Activated T-helper 17 cell treated with anti-CD3 and anti-CD28 coated beads, Interleukin-2, amount 50 U/mL, for 72 hours (primary cell): ENCODE measurements at places on chromosomes 13 and 19. TPM values are rescaled to one million over a fixed set of nuclear protein-coding genes. Genes with fewer than 3 reads are reported as not detected.

DNA sequence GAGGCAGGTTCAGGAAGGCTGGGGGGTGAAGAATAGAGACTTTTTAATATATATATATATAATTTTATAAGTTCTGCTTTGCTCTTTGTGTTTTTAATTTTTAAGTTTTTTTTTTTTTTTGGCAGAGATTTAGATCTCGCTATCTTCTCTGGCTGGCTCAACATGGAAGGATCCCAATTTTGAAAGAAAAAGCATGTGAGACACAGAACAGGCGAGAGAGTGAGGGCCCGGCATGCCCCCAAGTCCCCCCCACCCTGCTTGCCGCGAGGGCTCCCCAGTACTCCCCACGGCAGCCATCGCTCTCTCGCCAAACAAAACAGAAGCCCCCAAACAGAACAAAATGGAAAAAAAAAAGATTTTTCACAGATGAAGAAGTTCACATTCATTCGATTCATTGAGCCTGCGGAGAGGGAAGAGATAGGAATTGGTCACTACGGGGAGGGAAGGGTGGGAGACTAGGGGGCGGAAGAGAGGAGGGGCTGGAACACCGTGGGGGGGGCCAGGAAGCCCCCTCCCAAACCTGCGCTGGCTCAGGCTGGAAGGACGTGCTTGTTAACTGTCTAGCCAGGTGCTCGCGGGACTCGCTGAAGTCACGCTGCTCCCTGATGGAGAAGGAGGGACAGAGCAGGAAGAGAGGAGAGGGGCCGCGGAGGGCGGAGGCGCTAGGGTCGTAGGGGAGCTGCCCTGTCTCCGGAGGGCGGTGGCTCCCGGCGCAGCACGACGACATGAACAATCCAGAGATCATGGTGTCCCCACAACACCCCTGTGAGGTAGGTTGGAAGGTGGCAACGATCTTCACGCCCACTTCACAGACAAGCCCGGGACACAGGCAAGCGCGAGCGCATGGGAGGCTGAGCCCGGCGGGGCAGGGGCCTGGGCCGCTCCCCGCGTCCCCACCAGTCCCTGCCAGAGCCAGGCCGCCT, 10.6 kb downstream of the KHSRP start:
- no peak overlapping the region for H3K4me3 ChIP-seq
- no peak overlapping the region for H3K27ac ChIP-seq
- no peaks in the 10 kb centered on the region for H3K4me1 ChIP-seq
- peaks cover 62% of the 10 kb centered on the region for H3K36me3 ChIP-seq
- no peak for ATAC-seq
- no peaks in the 10 kb centered on the region for H3K27me3 ChIP-seq

DNA sequence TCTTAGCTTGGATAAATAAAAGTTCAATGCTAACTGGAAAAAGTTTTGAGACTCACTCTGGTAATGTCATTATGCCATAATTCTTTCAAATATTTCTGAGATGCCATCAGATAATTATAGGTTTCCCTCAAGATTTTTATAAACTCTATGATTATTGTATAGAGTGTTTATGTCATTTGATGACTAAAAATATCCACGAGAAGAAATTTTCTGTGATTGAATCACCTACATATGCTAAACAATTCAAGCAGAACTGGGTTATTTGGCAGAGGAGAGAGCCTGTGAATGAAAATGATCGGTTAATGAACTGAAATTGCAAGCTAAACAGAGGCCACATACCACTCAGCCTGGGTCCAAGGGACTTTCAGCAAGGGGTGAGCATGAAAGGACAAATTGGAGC, 92.6 kb upstream of the TSC22D1 start:
- no peaks in the 10 kb centered on the region for H3K4me1 ChIP-seq
- no peak overlapping the region for H3K27ac ChIP-seq
- H3K4me3 ChIP-seq = no peak overlapping the region
- H3K27me3 ChIP-seq = no peaks in the 10 kb centered on the region

- peaks cover 7% of the 10 kb centered on the region for H3K4me1 ChIP-seq
- ATAC-seq = peak; percentile 69
- no peak overlapping the region for H3K27ac ChIP-seq
- no peak overlapping the region for H3K4me3 ChIP-seq
- peaks cover 24% of the 10 kb centered on the region for H3K27me3 ChIP-seq
Measured at GRCh38 chr19:51607077-51607476, 23.1 kb downstream of the SIGLEC5 start.

- H3K4me1 ChIP-seq = no peaks in the 10 kb centered on the region
- H3K27ac ChIP-seq = no peak overlapping the region
- H3K27me3 ChIP-seq = peaks cover 3% of the 10 kb centered on the region
- H3K36me3 ChIP-seq = no peaks in the 10 kb centered on the region
- no peak for ATAC-seq
Measured at GRCh38 chr13:105153611-105154010, 1381.9 kb downstream of the EFNB2 start.

DNA sequence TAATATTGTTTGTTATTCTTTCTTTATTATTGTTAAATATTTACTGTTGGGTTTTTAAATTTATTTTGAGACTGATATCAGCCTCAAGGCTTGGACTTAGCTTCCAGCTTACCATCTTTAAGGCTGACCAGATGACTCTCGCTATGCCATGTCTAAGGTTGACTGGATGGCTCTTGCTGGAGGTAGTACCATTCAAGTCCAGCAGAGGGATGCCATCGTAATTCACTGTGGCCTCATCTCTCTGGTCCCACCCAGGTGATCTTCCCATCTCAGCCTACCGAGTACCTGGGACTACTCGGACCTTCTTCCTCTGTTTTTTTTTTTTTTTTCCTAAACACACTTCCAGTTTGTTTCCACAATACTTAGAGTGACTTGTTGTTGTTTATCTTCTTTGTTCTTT, 41.7 kb upstream of the ZNF91 start:
- H3K27me3 ChIP-seq = peaks cover 3% of the 10 kb centered on the region
- H3K27ac ChIP-seq = no peak overlapping the region
- no peak for ATAC-seq
- no peaks in the 10 kb centered on the region for H3K36me3 ChIP-seq
- no peaks in the 10 kb centered on the region for H3K4me1 ChIP-seq

Gene PGLYRP2
- total RNA-seq = 0.11 TPM

GRCh38 chr19:47315125-47315821, 5.6 kb downstream of the C5AR1 start:
- no peak overlapping the region for H3K4me3 ChIP-seq
- no peaks in the 10 kb centered on the region for H3K36me3 ChIP-seq
- H3K4me1 ChIP-seq = peaks cover 13% of the 10 kb centered on the region
- peak; percentile 98 for ATAC-seq
- peaks cover 18% of the 10 kb centered on the region for H3K27me3 ChIP-seq

DNA sequence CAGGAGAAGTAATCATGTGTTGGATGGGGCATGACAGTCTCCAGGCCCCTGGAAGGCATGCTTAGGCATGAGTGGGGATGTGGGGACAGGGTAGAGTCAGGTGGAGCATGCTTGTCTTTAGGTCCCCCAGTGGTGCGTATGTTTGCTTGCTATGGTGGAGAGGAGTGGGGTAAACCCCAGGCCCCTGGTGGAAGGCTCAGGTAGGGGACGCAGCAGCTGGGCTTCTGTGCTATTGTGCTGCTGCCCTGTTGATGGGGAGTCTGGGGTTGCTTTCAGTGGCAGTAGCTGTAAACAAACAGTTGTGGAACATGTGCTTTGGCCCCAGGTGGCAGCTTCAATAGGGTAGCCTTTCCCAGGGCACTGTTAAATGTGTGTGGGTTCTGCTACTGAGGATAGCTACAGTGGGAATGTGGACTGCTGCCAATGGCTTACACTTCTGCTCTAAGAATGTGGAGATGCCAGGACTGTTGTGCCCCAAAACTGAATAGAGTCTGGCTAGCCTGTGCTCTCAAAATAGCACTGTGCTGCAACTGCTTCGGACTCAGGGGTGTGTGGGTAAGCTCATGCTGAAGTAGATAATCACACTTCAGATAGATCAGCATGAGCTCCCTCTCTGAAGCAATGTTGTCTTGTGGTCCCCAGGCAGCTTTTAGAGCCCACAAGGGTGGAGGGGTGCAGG, 1257.3 kb downstream of the DIAPH3 start:
- H3K4me1 ChIP-seq = no peaks in the 10 kb centered on the region
- H3K4me3 ChIP-seq = no peak overlapping the region
- H3K27ac ChIP-seq = no peak overlapping the region
- H3K27me3 ChIP-seq = no peaks in the 10 kb centered on the region
- no peaks in the 10 kb centered on the region for H3K36me3 ChIP-seq

DNA sequence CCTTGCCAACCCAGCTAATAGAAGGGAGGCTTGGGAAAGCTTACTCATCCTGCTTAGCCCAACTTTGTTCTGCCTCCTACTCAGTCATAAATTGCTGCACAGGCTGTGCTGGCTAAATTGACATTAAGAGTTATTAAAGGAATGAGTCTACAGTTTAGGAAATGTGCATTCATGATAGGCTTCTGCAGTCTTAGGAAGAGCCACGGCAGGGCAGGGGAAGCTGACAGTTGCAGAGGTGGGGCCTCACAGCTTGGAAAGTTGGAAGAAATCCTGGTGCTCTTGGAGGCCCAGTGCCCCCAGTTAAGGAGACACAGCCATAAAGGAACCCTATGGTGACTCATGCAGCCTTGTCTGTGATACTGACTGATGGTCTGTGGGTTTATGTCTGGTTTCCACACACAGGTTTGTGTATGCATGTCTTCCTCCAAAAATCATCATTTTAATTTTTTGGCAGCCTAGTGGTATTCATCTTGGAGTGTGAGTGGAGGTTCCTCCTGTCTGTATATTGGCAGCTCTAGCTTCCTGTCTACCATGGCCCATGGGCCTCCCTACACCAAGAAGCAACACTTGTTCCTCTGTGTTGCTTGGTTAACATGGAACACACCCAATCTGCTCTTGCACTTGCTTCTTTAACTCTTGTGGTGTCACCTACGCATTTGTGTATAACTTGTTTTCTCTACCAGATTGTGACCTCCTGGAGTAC, 135.0 kb upstream of the KL start:
- no peaks in the 10 kb centered on the region for H3K4me1 ChIP-seq
- H3K4me3 ChIP-seq = no peak overlapping the region

Gene ACP7
- not detected for total RNA-seq

- H3K27ac ChIP-seq = no peak overlapping the region
- H3K4me3 ChIP-seq = no peak overlapping the region
Measured at GRCh38 chr13:33194820-33195692, 90.5 kb downstream of the STARD13 start.
